GDM1 (cell line): ENCODE measurements at places on chromosomes 2 and 18.

- DNase-seq: no peak
Observed at GRCh38 chr2:10549195-10549594, 101.1 kb upstream of the ODC1 start.

GRCh38 chr2:237408335-237409000 is 5.5 kb downstream of the COL6A3 start:
- DNase-seq: no peak

- DNase-seq: no peak
Observed at GRCh38 chr2:83991992-83992391, 467.1 kb downstream of the SUCLG1 start.

DNA sequence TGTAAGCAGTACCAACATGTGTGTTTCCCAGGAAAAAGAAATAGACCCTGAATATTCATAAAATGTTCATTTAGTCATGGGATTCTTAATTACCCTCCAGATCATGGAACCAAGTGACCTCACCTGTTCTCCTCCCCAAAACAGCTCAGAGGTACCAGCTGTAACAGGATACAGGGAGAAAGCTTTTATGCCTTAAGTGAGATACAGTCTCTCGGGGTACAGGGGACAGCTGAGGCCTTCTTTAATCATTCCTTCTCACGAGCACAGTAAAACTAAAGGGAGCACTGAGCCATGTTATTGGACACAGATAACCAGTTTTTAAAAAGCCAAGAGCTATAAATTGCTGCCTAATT is 16.6 kb downstream of the EPHA4 start:
- DNase-seq: no peak

DNA sequence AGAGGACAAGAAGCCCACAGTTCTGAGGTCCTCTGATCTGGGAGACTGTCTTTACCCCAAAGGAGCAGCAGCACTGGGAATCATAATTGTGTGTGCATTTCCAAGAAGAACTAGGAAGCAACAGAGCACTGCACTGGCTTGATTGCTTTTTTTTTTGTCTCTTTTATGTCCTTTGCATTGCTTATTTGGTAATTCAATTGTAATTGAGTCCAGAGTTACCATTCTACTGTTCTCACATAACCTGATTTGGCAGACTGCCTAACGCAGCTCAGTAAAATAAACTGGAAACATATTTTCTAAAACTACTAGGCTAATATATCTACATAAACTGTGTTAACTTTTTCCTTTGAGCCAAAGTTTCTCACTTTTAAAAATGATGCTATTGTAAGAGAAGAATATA is 190.3 kb upstream of the SLC8A1 start:
- no peak for DNase-seq

DNA sequence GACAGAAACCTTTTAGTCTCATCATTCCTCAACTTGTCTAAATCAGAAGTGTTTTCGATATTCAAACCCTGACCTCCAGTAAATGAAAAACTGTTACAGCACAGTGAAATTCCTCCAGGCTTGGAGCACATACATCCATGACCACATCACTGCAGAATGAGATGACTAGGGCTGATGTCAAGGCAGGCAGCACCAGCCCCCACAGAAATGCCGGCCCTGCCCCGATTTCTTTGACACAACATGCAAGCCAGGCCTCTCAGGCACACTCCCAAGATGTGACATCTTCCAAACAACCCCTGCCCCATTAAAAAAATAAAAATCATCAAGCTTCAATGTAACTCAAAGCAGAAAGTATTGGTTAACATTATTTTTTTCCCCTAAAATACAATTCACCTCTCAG is 103.3 kb downstream of the CTAGE1 start:
- DNase-seq: no peak

GRCh38 chr2:8671802-8672201 is 10.1 kb upstream of the ID2 start:
- DNase-seq: no peak

GRCh38 chr2:207768866-207769596 is 675 bp downstream of the FZD5 start:
- no peak for DNase-seq

- DNase-seq: no peak
Observed at GRCh38 chr2:103464831-103465230, 703.0 kb downstream of the TMEM182 start.

GRCh38 chr2:45214550-45214949 is 205.3 kb upstream of the SIX2 start:
- DNase-seq: no peak

DNA sequence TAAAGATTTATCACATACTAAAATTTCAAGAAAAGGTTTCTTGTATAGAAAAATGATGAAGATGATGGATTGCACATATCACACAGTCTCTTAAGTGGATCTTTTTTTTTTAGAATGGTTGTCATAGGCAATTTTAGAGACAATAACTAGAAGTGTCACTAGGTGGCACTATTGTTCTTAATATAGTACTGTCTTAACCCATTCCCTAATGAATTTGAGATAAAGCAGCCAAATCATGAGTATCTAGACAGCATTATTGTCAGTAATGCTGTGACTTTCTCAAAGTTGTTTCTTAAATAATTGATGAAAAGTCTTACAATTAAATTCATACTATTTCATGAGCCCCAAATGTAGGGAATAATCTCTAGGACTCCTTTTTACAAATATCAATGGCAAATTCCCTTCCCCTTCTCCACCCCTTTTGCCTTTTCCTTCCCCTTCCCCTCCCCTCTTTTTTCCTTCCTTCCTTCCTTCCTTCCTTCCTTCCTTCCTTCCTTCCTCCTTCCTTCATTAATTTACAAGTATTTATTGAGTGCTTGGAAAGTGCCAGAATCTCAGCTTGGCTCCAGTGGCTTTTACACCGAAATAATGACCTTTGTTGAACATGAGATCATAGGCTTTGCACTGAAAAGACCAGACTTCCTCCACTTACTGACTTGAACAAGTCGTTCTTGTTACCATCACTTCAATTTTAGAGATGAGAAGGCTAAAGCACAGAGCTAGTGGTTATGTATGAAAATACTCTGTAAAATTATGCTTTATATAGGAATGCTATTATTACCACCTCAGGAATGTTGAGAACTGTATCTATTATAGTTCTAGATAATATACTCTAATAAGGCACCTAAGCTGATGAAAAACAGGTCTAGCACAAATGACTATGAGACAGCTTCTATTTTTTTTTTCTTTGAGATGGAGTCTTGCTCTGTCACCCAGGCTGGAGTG is 19.8 kb downstream of the MYL12B start:
- DNase-seq: peak; percentile 45

- DNase-seq: no peak
Observed at GRCh38 chr18:71707985-71708500, 836.1 kb downstream of the CBLN2 start.

- DNase-seq: no peak
Observed at GRCh38 chr2:110991911-110992310, 128.8 kb upstream of the BCL2L11 start.

- no peak for DNase-seq
Observed at GRCh38 chr2:64328756-64329155, 125.2 kb upstream of the LGALSL start.

DNA sequence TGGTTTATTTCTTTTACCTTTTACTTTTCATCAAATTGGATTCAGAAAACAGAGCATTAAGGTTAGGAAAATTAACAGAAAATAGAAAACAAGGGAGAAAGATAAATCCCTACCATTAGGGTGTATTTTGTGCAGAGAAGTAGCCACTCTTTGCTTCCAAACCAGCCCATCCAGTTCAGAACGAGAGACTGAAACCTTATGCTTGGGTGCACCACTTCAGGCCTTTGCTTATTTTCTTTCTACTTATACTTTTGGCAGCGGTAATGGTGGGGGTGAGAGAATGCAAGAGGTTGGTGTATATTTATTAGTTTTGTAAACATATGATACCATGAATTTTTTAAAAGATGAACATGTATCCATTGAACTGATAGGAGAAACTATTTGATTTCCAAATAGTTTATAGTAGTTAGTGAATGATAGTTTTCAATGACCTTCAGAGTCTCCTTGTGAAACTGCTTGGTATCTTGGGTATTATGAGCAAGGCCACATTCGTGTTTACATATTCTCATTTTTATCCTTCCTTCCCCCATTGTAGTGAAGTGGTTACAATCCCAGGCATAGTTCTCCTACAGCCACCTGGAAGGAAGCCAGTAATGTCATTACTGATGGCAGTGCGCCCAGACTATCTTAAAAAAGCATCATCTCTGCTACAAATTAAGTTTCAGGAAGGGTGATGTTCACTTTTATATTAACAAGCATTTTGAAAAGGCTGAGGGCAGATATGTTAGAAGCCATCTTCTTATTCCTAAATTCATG is 60.8 kb downstream of the MFSD6 start:
- DNase-seq: peak; percentile 44

- DNase-seq: no peak
Observed at GRCh38 chr2:220665108-220665471, 907.0 kb downstream of the EPHA4 start.

GRCh38 chr18:21841570-21841969 is 101.0 kb downstream of the MIB1 start:
- DNase-seq: no peak

- DNase-seq: no peak
Observed at GRCh38 chr2:207412787-207413310, 116.9 kb upstream of the CREB1 start.

GRCh38 chr2:75518638-75519465 is 41.9 kb downstream of the EVA1A start:
- DNase-seq: no peak

DNA sequence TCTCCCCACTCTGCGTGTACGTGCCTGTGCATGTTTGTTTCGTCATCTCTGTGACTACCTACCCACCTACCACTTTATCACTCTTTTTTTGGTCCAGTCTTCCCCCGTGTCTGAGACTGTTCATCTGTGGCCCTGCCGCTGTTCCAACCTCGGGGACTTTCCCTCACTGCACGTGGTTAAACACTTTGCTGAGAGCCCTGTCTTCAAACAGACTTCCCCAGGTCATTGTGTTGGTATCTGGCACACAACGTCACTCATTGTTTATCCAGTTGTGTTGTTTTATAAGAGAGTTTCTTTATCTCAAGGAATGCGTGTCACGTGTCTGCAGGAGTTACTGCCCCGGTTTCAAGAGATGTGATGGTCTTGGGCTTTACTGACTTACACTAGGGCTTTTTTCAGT is 262.0 kb upstream of the RASGRP3 start:
- no peak for DNase-seq

DNA sequence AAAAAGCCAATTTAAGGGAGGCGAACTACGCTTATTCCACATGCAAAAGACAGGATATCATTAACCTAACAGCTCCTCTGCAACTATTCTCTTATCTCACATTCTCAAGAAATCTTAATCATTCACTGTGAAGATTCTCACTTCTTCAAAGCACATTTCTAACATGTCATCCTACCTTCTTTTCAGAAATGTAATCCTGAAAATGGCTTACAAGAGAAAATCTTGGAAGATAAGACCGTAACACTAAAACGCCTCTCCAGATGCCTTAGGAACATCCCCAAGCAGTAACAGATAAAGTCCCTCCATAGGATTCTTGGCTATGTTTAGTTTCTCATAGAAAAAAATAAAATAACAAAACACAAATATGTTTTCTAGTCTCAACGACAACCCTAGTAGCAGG is 373.9 kb upstream of the CNTNAP5 start:
- no peak for DNase-seq

DNA sequence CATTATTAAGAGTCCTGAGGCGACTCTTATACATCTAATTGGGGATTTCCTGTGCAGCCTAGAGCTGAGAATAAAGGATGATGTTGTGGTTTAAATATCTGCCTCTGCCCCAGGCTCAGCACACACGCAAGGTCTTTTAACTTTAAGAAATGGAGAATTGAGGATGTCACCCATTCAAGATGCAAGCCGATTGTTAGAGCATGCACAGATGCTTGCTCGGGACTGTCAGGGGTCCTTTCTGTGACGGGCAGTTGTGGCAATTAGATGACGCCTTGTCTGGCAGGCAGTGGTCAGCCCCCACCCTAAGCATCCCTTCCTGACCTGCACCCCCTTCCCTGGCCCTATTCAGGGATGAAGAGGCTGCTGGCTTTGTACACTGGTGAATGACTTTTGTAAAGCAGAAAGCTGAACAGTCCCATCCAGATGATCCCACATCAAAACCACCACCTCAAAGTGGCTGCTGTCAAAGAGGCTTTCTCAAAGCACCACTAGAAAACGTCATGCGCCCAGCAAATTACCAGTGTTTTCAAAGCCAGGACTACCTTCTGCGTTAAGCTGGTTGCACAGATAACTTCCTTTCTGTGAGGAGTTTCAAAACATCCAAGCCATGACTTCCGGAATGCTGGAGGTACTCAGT is 23.7 kb downstream of the FAM178B start:
- no peak for DNase-seq

- DNase-seq: no peak
Observed at GRCh38 chr2:216687111-216687510, 8.2 kb downstream of the IGFBP5 start.

DNA sequence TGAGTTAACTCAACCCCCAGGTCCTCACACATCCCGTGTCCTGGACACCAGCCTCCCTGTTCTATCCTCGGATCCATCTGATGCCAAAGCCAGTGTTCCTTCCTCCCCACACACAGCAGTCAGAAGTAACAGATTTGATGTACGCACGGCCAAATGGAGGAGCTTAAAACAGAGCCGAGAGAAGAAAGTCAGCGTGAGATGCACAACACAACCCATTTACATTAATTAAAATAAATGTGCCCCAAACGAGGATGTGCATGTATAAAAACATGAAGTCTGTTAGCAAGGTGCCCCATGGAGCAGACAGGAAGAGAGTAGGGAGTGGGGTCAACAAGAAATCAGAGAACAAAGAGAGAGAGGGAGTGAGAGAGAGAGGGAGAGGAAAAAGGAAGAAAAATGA is 191.2 kb downstream of the HAUS1 start:
- DNase-seq: no peak

DNA sequence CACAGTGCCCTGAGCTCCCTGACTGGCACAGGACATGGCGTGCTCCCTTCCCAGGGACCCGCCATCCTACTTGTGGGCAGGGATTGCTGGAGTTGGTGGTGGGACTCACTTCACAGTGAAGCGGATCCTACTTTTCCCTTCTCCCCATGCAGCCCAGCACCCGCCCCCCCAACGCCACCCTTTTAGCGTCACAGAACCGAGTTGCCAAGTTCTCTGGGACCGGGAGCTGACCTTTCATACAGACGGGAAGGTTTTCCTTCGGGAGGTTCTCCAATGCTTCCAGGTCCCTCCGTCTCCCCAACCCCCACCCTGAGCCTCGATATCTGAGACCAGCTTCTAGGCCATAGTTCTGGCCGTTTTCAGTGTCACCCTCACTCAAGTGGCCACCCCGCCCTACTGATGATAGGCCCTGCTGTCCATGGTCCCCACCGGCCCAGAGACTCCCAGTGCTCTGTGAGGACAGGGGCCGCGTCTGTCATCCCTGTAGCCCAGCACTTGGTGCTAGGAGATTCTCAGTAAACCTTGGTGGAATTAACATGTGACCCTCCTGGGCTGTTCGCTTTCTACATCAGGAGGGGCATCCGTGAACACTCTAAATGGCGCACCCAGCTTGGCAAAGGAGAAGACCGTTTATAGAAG is 1.6 kb upstream of the DNMT3A start:
- DNase-seq: no peak
